Muscle of arm (tissue), 14 donors: ENCODE measurements at places on chromosomes 11 and 22.

DNA sequence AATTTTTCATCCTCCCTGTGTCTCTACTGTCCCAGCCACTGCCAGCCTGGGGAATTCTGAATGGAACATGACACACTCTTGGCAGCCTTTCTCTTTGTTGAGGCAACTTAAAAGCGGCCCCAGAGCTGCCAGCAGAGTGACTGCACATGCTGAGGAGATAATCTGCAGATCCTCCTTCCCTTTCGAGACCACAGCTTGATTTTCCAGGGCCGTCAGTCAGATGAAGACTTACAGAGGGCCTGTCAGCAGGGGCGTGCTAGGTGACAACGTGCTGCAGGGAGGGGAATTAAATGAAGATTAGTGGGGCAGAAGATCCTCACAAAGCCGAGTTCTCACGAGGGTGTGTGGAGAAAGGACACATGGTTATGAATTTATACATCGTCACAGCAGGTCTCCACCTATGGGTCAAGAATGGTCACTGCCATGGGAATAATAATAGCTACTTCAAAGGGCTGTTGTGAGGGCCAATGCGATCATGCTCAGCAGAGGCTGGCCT is 193.5 kb upstream of the PITPNB start:
- DNase-seq = peak; percentile 21

- DNase-seq = peak; percentile 71
Measured at GRCh38 chr22:28799606-28800307, 612 bp downstream of the XBP1 start.

GRCh38 chr11:91239359-91239758 is 985.3 kb upstream of the FAT3 start:
- DNase-seq = no peak

DNA sequence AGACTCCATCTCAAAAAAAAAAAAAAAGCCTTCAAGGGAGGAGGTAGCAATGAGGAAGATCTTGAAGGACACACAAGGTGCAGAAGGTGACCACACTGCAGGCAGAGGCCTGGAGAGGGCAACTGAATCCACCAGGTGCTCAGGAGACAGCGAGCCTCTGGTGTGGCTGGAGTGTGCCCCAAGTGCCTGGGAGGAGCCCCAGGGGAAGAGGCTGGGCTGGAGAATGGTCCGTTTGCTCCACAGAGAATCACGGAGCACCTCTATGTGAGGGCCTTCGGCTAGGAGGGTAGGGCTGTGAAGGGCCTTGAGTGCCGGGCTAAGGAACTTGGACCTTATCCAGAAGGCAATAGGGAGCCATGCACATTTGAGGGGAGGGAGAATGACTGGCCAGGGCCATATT is 50.3 kb downstream of the ARRB1 start:
- no peak for DNase-seq

DNA sequence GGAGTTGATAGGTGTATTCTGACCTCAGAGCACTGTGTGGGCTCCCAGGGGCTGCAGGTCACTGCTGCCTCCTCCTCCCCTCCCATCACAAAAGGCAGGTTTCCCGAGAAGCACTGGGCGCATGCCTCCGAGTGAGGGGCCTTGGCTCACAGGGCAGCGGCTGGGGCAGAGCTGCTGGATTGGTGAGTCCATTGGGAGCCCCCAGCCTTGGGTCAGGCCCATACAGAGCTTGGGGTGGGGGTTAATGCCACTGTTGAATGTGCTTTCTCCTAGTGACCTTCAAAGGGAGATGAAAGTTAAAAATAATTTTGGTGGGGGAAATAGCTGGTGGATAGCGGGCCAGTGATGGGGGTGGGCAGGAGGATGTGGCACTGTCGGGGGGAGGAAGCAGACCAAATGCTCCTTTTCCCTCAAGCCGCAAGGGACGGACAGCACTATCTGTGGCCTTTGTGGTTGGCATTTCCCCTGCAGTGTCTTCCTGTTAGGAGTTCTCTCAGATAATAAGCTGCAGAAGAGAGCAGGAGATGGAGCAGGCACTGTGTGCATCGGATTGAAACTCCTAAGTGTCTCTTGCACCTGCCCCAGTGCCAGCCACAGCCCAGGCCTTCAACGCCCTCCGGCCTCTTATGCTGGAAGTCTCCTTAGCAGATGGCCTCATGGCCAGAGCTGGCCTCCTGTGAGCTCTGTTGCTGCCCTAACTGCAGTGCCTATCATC is 3.2 kb downstream of the TUBA8 start:
- no peak for DNase-seq

- no peak for DNase-seq
Measured at GRCh38 chr22:33393432-33393831, 335.3 kb upstream of the SYN3 start.

GRCh38 chr11:34214961-34215805 is 109.8 kb downstream of the NAT10 start:
- DNase-seq = no peak

DNA sequence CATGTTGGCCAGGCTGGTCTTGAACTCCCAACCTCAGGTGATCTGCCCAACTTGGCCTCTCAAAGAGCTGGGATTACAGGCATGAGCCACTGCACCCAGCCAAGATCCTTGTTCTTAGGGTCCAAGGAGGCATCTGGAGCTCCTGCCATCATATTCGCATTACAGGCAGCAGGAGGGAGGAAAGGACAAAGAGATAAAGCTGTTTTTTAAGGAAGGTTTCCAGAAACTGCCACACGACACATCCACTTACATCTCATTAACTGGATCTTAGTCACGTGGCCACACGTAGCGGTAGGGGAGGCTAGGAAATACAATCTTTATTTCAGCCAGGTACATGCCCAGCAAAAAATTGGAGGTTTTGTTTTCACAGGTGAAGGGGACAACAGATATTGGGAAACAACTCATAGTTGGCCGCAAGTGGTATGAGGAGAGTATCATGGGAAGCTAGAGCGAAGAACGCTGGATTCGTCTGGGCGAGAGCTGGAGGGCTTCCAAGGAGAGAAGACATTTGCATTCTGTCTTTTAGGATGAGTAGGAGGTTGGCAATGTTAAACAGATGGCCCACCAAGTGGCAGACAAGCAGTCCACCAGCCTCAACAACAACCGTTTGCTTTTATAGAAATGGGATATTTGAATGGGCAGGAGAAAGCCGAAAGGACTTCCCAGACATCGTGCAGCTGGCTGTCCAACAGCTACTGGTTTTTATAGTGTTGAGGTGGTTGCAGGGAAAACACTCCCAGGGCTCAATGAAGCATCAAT is 39.2 kb upstream of the DMC1 start:
- no peak for DNase-seq

- no peak for DNase-seq
Measured at GRCh38 chr11:111047374-111047773, 198.2 kb upstream of the POU2AF2 start.

GRCh38 chr11:8886322-8886721 is 24.7 kb upstream of the AKIP1 start:
- no peak for DNase-seq

DNA sequence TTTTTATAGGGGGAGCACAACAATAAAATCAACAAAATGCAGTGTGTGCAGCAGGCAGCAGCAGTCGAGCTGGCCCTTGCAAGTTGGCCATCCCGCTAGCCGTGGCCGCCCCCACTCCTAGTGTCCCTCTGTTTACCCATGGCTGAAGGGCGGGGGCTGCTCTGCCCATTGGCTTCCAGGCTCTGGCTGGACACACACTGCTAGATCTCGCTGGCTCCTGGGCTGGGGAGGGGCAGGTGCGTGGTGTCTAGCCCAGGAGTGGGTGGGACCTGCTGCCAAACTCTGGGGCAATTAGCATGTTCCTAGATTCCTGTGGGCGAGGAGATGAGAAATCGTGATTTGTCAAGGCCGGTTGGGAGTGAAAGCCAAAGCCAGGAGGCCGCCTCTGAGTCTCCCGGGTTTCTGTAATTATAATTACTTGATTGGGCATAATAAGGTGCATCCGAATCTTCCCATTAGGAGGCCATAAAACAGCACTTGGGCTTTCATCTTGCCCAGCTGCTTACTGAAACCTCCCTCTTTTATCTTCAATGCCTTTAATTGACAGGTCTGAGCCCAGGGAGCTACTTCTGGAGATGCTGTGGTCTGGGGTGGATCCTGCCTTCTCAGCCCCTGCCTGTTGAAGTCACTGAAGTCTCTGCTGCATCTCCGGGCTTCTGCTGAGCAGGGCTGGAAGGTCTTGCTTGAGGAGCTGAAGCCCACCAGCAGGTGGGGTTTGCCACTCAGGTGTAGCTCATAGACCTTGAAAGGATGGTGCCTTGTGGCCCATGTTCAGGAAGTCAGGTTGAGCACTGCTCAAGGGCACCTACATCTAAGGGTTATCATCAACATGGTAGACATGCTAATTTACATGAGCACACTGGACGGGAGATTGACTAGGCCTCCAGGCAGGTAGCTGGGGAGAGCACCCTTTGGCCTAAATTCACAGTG is 44.5 kb upstream of the DKK3 start:
- DNase-seq = no peak

DNA sequence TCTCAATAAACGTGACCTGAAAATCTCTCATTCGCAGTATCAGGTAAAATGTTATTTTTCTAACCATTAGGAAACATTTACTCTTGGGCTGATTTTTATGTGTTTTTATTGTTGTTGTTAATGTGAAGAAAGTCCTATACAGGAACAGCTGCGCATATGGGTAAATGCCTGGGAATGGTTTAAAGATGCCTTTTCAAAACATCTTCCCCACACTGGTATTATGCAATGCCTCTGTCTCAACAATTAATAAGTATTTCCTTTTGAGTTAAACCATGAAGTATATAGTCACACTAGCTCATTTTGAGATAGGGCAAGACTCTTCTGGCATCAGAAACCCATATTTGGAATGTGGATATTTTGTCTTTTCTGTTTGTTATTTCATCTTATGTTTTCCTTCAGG is 13.7 kb upstream of the LIN7C start:
- DNase-seq = no peak

GRCh38 chr11:115939104-115939730 is 435.0 kb upstream of the CADM1 start:
- DNase-seq = no peak

GRCh38 chr11:88064097-88064705 is 111.0 kb downstream of the RAB38 start:
- no peak for DNase-seq

DNA sequence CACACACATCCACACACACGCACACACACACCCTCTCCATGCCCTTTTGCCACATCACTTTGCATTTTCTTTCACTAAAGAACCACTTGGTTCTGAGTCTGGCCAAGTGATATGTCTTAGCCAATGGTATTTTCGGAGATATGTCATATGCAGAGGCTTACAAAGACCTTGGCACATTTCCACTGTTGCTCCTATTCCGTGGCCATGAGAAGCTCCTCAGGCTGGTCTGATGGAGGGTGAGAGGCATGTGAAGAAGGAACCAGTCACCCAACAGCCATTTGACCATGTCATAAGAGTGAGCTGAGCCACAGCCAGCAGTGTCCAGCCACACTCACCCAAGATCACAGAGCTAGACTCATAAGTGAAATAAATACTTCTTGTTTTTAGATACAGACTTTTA is 212.6 kb upstream of the NAV2 start:
- no peak for DNase-seq

DNA sequence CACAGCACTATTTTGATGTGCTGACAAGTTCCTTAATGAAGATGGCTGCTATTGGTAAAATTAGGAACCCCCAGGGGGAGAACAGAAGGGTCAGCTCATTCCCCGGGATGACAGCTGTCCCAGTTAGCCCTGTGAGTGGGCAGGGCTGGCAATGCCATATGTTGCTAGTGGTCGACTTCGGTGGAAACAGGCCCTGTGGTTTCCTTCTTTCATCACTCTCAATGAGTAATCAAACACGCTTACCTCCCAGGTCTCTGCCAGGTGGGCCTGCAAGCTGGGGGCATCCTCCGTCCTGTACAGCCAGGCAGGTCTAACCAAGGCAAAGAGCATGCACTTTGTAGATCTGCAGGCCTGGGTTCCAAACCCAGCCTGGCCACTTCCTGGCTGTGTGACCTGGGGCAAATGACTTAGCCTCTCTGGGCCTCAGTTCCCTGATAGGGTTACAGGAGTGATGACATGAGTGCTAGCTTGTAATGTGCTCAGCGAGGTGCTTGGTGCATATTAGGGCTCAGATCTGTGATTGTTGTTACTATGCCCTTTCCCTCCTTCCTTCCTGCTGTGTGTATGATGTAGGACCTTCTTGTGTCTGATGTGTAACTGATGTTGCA is 85.2 kb downstream of the TSPAN18 start:
- DNase-seq = no peak

- no peak for DNase-seq
Measured at GRCh38 chr11:69617682-69618081, 23.3 kb upstream of the CCND1 start.

DNA sequence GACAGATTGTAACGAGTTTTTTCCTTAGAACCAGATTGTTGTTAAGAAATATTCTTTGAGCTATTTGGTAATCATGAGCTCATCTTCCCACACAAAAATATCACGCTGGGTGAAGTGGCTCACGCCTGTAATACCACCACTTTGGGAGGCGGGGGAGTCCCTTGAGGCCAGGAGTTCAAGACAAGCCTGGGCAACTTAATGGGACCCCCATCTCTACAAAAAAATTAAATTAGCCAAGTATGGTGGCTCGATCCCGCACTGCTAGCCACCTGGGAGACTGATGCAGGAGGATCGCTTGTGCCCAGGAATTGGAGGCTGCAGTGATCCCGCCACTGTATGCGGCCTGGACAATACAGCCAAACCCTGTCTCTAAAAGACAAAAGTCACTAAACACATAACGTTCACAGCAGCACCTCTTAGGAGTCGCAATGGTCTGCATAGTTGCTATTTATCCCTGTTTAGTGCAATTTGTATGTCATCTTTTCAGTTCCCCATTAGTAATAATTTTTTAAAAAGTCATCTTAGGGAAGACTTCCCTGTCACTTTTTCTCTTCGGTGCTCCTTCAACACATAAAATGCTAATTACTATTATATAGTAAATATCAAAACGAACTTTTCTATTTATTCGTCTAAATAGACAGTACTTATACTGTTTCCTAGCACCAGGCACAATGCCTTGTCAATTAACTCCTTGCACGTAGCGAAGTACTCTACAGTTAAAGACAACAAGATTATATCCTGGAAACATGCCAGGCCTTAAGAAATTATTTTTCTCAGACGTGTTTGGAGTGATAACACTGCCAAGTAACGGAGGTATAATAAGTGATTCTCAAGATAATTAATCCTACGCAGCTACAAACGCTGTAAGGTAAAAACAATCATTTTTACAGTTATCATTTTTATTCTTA is 1.1 kb downstream of the ST13 start:
- DNase-seq = no peak

DNA sequence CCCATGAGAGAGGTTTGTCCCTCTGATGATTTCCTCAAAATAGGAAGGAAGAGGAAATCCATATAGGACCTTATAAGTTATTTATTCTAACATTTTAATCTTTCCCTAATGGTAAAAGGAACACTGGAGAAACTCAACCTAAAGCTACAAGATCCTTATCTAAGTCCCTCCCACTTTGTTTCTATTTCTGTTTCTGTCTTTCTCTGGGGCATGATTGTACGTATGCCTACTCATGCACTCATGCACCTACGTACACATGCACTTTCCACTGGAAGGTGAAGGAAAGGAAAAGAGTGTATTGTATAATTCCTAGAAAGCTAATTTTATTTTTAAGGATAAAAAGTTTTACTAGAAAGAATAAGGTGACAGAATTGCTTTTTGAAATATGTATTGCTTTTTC is 125.0 kb downstream of the RAB38 start:
- DNase-seq = no peak
